Aorta (tissue), 5 donors: ENCODE measurements at places on chromosomes 5 and 9.

DNA sequence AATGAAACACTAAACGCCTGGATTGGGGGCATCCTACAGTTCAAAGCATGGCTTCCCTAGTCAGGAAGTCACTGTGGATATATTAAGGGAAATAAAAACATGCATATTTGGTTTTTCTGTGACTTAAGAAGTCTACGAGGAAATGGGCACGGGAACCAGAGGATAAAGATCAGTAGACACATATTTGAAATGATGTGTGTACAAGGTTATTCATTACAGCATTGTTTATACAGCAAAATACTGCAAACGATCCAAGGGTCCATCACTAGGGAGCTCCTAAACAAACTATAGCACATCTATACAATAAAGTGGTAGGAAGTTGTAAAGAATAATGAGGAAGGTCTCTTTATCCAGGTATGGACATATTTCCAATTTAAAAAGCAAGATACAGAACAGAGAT lies 71.8 kb downstream of the EFNA5 start:
- no peak for DNase-seq

GRCh38 chr9:93217706-93218105 lies 33.8 kb downstream of the WNK2 start:
- DNase-seq: peak; percentile 26

- DNase-seq: no peak
Measured at GRCh38 chr5:151923866-151924476, 680 bp downstream of the GLRA1 start.

DNA sequence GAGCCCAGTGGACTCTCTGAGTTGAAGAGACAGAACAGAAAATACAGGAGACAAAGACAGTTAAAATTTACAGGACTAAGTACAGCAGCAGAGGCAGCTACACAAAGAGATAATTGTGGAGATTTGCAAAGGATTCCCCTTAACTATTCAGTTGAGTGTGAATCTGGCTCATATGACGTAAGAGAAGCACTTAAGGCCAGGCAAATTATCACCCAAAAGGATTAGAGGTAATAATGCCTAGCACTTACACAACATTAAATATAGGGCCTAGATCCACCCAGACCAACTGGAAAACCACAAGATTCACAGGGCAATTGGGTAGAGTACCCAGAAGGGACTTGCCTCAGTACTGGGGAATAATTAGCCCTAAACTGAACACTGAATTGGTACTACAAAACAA lies 41.3 kb downstream of the ADAMTS6 start:
- no peak for DNase-seq

GRCh38 chr5:67693956-67694809 lies 497.6 kb upstream of the CD180 start:
- DNase-seq: peak; percentile 71

DNA sequence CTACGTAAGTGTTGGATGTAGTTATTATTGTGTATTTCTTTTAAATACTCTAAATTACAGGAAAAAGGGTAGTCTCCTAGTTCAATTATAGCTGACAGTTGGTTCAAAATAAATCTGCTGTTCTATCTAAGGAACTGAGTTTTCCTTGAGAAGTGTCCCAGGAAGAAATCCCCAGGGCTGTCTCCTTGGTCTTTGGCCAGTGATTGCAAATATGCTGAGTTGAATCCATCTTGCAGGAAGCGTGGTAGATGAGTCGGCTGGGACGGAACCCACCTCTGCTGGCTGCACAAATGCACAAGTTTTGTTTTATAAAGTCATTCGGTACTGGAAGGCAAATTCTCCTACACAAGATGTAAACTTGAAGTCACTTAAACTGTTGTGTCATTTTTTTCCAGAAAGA lies 30.2 kb upstream of the HOMER1 start:
- no peak for DNase-seq

GRCh38 chr5:74952406-74952805 lies 86.2 kb upstream of the FAM169A start:
- no peak for DNase-seq

- no peak for DNase-seq
Measured at GRCh38 chr5:74027732-74028338, 401.8 kb downstream of the ARHGEF28 start.

DNA sequence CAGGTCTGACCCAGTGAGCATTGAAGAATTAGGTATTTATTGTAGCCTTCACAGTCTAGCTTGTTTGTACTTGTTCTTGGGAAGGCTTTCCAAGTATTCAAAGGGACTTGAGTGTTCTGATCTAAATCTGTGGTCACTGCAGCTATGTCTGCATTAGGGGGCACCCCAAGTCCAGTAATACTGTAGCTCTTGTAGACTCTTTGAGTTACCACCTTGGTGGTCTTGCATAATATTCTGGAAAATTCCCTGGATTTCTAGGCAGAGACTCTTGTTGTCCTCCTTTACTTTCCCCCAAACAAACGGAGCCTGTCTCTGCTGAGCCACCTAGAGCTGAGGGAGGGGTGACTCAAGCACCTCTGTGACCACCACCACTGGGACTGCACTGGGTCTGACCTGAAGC lies 149.5 kb upstream of the DHFR start:
- no peak for DNase-seq

DNA sequence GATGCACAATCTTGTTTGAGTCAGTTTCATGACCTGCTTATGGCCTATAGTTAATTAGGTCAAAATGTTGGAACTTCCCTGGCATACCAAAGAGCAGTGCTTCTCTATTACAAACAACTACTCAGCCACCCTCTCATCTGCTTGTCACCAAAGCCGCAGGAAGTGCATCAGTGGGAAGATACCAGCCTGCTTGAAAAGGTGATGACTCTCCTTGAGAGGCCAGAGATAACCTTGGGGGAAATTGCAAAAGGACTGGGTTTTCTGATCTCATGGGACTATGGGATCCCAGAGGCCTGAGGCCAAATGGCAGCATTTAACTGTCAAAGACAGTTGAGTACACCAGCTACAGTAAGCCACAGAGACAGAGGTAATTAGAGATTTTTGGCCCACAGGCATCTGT lies 69.9 kb downstream of the C9orf57 start:
- DNase-seq: no peak

DNA sequence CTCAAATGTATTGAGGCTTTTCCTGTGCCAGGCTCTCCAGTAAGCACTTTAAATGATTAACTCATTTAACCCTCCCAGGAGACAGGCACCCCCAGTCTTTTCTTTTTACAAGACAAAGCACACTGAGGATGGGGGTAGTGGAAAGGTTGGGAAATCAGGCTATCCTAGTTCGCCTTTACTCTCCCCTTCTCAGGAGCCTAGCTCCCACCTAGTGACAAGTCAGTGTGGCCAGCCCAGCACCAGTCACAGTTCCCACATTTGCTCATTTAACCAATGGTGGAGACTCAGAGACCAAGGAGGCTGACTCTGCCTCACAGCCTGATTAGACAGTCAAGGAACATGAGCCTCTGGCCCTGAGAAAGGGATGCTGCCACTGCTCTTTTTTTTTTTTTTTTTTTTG lies 3.5 kb downstream of the ALDH7A1 start:
- DNase-seq: no peak

- no peak for DNase-seq
Measured at GRCh38 chr5:167051402-167051768, 1240.1 kb upstream of the WWC1 start.

GRCh38 chr5:95411474-95411873 lies 20.3 kb downstream of the FAM81B start:
- no peak for DNase-seq

GRCh38 chr5:76224898-76225297 lies 141.7 kb downstream of the SV2C start:
- no peak for DNase-seq

DNA sequence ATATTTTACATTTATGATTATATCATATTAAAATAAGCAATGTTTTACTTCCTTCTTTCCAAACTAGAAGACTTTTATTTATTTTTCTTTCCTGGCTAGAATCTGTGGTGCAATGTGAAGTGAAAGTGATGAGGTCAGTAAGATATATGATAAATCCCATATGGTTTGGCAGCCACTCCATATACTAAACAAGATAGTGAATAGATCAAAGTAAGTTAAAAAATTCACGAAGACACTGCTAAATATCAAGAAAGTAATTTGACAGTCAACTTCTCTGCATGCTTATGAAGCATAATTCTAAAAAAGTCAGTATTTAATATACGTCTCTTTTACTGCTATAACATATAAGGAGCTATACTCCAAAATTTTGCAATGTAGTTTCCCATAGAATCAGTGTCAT lies 972.8 kb downstream of the DTWD2 start:
- no peak for DNase-seq

- DNase-seq: no peak
Measured at GRCh38 chr5:119597728-119598298, 31.5 kb upstream of the FAM170A start.

- no peak for DNase-seq
Measured at GRCh38 chr5:133696006-133696584, 83.8 kb upstream of the FSTL4 start.

- DNase-seq: no peak
Measured at GRCh38 chr9:77127071-77127470, 50.3 kb upstream of the VPS13A start.

DNA sequence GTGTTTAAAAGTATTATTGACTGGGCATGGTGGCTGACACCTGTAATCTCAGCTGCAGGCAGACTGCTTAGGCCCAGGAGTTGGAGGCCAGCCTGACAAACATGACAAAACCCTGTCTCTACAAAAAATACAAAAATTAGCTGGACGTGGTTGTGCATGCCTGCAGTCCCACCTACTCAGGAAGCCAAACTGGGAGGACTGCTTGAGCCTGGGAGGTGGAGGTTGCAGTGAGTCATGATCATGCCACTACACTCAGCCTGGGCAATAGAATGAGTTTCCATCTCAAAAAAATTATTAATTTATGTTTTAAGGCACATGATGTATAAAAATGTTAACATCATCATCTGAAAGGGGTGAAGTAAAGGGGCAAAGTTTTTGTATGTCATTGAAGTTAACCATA lies 49.7 kb upstream of the FNIP1 start:
- no peak for DNase-seq

DNA sequence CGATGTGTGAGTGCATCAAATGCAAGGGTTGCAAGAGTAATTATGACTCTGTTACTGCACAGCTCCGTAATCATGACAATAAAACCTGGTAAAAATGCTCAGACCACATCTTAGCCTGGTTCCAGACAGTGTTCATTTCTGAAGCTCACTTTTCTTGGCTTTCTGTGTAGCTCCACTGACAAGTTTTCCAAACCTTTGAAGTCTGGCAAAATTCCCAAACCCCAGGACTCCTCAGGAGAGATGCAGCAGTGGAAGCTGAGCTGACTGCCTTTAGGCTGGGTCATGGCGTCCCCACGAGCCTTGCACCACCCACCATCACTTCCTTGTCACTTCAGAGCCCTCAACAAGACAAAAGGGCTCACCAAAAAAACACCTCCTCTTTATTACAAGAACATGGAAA lies 131.6 kb upstream of the TAS2R1 start:
- no peak for DNase-seq

DNA sequence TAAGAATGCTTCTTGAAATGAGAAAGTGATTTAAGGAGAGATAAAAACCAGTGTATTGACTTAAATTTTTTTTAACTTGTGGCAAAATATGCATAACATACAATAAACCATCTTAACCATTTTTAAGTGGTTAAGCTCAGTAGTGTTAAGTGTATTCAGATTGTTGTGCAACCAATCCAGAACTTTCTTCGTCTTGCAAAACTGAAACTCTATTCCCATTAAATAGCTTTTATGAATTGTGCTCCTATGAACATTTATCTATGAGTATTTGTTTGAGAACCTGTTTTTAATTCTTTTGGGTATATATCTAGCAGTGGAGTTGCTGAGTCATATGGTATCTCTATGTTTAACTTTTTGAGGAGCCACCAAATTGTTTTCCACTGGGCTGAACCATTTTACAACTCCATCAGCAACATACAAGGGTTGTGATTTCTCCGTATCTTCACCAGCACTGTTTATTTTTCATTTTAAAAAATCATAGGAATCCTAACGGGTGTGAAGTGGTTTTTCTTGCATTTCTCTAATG lies 76.6 kb upstream of the ACTBL2 start:
- no peak for DNase-seq

GRCh38 chr5:90161414-90161813 lies 248.1 kb downstream of the CETN3 start:
- no peak for DNase-seq

- no peak for DNase-seq
Measured at GRCh38 chr9:35415402-35416097, 74.4 kb upstream of the RUSC2 start.

DNA sequence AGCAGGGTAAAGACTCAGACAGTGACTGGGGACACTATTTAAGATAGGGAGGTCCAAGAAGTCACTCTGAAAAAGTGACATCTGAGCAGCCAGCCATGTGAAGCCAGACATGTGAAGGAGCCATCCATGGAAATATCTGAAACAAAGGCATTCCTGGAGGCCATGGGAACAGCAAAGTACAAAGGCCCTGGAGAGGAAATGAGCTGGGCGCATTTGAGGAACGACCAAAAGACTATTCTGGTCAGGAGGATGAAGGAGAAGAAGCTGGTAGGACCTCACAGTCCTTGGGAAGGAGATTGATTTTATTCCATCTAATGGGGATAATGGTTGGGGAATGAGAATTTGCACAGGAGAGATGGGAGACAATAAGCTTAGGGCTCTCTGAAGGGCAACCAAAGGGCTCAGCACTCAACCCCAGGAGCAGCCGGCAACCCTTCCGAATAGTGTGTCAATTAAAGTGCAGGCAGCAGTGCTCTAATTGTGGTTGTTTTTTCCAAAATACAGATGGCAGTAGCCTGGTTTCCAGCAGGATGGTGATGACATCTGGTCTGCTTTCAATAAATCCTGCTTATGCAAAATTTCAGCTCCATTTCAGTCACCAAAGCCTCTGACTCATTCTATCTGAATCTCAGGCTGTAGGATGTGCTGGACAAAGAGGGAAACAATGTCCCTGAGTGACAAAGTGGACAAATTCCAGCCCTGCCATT lies 26.7 kb downstream of the FOXI1 start:
- no peak for DNase-seq

DNA sequence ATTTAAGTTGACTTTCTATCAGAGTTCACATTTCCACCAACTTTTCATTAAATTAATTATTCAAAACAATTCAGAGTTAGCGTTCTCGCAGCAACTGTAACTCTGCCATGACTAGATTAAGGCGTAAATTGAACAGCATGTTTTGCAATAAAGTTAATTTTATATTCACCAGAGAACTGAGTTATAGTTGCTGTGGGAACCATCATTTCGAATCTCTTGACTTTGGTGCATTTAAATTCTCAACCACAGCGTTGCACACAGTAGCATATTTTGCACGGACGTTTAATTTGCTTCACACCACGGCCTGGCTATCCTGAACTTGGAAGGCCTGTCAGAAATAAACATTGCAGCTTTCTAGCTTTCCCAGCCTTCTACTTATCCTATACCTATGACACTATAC lies 144.3 kb upstream of the WWC1 start:
- DNase-seq: no peak

- DNase-seq: no peak
Measured at GRCh38 chr5:26843677-26844076, 194.7 kb downstream of the CDH9 start.
